ENCODE measurements at places on chromosomes 11 and 22.
A peak's percentile ranks its signal among the peaks of the same experiment; 100 is the strongest.

DNA sequence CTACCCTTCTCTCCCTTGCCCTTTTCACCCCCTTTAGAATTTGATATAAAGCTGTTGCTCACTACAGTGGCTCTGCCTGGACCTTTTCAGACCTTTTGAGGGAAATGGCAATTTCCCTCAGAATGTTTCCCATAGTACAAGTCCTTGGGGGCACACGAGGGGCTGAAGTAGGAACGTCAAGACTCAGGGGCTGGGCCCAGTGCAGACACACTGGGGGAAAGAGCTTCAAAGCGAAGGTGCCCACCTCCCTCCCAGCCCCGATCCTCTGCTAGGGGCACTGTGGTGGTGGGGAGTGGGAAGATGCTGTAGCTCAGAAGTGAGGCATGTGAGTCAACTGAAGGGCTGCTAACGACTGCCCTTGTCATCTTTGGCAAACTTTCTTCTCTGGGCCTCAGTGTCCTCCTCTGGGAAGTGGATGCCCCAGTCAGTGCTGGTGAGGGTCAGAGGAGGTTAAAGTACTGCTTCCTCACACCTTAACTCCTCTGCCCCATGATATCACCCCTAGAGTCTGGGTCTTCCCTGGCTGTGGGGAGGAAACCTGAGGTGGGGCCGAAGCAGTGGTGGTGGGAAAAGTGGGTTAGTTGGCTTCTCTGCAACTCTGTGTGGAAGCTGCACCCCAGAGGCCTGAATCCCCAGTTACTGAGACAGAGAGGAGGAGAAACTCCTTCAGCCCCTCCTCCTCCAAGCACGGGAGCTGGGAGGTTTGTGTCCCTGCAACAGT lies 425.3 kb upstream of the B3GAT1 start:
- no peak for DNase-seq

DNA sequence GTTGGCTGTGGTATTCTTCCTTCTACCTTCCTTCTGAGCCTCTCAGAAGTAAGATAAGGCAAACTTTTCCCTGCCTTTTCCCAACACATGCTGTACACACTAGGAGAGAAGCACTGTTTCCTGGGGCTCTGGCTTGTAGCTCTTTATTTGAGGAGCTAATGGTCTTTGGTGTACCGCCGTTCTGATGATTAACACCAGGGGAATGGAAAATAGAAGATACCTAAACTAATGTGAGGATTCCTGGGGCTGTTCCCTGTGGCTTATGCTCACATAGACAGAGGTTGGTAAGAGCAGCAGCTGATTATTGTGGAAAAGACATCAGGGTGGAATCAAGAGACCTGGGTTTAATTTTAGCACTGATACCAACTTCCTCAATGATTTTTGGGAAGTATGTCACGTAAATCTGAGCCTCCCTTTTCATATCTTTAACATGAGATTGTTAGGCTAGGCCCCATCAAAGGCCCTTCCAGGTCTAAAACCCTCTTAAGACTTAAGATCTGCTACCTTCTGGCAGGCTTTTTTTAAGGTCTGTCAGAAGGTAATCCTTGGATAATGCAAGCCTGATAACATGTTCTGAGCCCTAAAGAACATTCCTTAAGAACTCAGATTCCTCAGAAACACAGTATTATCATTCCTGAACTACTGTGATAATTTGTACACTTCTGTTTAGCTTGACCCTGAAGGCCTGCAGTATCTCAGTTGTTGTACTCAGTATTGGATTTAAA lies 24.8 kb upstream of the RCE1 start:
- no peak for DNase-seq

GRCh38 chr22:49517211-49517610 lies 310.5 kb downstream of the BRD1 start:
- DNase-seq, result no peak

DNA sequence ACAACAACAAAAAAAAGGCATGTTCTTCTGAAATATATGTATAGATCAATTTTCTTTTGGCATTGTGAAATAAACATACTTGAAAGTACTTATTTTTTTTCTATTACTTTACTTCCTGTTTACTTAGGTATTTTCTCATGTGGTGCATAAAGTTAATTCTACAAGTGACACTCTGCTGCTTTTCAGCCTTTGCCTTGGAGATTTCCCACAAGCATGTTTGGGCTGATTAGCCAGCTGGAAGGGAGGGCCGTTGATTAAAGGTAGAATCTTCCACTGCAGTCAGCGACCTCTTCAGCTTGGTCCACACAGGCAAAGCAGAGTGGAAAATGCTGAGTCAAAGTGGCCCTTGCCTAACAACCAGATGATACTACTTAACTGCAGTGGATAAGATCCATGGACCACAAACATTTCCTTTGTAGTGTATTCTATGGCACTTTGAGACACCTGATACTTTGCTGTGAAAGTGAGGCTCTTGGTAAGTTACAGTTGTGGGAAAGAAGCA lies 176.0 kb downstream of the ARHGAP42 start:
- DNase-seq, result no peak

DNA sequence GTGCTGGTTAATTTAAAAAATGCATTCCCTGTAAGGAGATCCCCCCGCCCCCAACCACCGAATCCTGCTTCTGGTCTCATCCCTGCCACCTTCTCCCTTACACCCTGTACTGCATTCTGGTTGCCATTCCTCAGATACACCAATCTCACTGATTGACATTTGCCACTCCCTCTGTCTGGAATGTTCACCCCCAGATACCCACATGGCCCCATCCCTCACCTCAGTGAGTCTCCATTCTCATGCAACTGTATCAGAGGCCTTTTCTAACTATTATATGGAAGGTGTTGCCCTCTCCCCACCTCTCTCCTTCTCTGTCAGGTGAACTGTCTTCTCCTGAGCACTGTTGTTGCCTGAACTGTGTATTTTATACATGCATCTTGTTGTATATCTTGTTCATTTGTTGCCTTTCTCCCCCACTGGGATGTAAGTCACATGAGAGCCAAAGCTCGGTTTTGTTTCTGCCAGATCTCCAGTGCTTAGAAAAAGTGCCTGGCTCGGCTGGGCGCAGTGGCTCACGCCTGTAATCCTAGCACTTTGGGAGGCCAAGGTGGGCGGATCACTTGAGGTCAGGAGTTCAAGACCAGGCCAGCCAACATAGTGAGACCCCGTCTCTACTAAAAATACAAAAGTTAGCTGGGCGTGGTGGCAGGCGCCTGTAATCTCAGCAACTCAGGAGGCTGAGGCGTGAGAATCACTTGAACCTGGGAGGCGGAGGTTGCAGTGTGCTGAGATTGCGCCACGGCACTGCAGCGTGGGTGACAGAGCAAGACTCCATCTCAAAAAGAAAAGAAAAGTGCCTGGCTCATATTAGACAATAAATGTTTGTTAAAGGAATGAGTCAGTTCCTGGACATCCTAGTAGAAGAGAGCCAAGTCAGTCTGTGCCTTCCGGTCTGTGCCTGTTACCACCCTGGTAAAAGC lies 61.0 kb downstream of the TNRC6B start:
- peak; percentile 32 for DNase-seq

DNA sequence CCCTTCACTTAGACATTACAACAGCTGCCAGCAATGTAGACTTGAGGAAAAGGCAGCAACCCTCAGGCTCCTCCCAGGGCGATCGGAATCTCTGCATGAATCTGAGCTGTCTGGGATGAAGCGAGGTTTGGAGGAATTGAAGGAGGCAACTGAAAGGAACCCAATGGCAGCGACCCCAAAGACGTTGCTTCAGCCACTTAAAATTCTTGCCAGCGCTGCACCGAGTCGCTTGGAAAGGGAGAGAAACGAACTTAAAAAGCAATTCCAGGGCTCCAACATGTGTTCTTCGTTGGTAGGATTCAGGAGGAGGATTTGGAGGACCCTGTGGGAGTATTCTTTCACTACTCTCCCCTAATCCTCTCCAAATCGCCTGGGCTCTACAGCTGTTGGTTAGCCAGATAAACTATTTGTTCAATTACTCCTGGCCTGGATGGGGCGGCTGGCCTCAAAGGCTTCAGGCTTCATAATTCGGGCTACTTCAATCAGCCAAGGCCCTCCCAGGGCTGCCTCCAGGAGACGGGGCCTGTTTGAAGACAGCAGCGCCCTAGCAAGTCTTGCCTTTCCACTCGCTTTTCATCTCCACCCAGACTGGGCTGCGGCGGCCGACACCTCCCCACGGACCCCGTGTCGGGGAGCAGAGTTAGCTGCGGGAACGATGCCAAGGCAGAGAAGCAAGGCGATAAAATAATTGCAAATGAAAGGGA lies 72.4 kb upstream of the TMEM45B start:
- DNase-seq, result no peak

GRCh38 chr11:127972816-127973215 lies 614.5 kb downstream of the ETS1 start:
- DNase-seq, result no peak

All from pons (tissue), 1 donor.